ENCODE measurements at places on chromosomes 2 and 18.
A peak's percentile ranks its signal among the peaks of the same experiment; 100 is the strongest.

DNA sequence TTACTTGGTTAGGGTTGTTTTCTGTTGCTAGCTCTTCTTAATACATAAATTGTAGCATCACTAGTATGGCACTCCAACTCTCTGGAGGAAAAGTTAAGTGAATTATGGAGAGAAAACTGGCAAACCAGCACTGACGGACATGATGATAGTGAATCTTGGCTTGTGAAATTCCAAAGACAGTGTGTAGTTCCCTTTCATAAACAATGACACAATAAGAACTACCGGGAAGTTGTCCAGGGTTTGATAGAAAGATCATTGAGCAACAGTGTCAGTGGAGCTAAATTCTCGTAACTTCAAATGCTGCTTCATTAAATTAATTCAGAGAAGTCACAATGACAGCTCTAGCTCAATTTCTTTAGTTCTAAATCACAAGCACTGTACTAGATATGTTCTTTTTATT lies 66.5 kb downstream of the RIT2 start:
- DNase-seq = no peak

DNA sequence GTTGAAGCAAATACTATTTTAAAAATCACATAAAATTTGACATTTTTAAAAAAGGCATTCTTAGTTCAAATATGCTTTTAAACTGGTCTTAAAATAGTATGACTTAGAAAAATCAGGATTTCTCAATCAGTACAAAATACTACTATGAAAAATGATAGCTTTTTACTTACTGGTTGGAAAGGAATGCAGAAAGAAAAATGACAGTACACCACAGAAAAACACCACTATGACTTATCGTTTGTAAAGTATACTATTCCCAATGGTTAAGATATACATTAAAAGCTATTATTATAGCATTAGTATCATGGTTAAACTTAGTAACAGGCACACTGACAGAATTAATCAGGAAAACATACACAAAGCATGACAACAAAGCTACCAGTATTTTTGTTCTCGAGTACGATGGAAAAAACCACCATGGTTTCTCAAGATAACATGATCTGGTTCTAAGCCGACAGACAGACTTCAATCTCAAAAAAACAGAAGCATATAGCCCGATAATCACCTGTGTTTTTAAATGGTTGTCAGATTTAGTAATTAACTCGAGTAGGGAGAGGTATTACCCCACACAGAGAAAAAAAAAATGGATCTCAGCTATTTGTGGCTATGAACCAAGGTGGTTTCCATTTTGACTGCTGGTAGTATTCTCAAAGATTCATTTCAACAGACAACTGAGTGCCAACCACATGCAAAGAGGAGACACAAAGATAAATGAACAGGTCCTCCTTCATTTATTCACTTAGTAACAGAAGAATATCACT lies 39.1 kb downstream of the CUL3 start:
- DNase-seq = no peak

- DNase-seq = no peak
Observed at GRCh38 chr2:20303966-20304365, 46.7 kb downstream of the PUM2 start.

DNA sequence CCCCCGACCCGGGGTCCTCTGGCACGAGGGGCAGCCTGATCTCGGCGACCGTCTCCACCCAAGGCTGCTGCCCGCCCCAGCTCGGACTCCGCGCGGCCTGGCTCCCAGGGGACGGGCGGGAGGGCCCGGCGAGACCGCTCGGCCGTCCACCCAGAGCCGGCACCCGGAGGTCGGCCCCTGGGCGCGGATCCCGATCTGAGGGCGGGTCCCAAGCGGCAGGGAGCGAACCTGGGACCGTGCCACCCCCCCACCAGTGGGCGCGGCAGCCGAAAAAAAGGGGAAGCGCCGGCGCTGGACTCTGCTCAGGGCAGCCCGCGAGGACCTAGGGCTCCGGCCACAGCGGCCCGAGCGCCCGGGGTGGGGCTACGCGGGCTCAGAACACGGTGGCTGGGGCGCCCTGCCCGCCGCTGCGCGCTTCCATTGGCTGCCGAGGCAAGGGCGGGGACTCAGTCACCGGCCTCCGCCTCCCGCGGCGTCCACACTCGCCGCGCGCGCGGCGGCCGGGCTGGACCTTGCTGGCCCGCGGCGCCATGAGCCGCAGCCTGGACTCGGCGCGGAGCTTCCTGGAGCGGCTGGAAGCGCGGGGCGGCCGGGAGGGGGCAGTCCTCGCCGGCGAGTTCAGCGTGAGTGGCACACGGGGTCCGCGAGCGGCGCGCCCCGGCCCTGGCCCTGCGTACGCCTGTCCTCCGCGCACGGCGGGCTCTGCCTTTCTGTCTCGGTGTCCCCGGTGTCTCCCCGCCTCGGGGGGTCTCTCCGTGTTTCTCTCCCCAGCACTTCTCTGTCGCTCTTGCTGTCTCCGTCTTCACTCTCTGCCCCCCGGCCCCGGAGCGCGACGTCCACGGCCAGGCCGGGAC lies at the start of gene PTPN18:
Gene PTPN18, plus strand, starts transcription at position 479 of the 854 bp plus-strand sequence. Its CDS starts 52 bp downstream, at position 531.
- DNase-seq = peak; percentile 85

All from HT1080 (cell line).